ENCODE measurements at places on chromosomes 1 and 21.

GRCh38 chr1:29677028-29678024 lies 441.0 kb downstream of the PTPRU start:
- no peak for DNase-seq

- no peak for DNase-seq
Observed at GRCh38 chr1:75980972-75981897, 49.0 kb upstream of the ASB17 start.

- DNase-seq = no peak
Observed at GRCh38 chr1:165679282-165680036, 18.9 kb downstream of the ALDH9A1 start.

GRCh38 chr1:19495000-19495656 lies 9.8 kb upstream of the CAPZB start:
- no peak for DNase-seq

DNA sequence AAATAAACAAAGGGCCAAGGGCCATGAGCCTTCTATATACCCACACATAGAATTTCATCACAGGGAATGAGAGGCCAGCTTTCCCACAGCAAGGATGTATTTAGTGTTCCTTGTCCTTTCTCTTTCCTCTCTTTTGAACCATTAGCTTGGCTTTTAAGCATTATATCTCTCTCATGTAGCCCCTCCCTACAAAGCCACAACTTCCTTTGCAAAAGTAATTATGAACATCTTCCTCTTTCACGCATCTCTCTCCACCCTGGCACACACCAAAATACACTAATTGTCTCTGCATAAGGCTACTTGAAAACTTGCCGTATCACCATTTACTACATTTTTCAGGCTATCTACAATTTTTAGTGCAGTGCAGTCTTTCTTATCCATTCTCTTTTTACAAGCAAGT lies 1.9 kb upstream of the AK5 start:
- DNase-seq = no peak

- no peak for DNase-seq
Observed at GRCh38 chr1:91924146-91924545, 25.1 kb upstream of the BRDT start.

DNA sequence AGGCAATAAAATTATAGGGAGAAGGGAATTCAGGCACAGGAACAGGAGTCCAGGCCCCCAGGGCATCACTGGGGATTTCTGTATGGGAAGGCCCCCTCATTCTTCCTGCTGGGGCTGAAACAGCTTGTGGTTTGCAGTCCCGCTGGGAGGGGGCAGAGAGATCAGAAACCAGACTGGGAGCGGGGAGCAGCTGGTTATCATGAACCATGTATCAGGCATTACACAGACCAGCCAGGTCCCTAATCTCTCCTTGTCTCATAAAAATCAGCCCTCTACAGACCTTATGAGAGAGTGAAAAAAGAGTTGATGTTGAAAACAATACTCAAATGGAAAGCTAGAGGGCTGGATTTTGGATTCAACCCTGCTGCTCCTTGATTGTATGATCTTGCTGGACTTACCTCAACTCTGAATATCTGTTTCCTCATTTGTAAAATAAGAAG lies 93.4 kb upstream of the F3 start:
- no peak for DNase-seq

DNA sequence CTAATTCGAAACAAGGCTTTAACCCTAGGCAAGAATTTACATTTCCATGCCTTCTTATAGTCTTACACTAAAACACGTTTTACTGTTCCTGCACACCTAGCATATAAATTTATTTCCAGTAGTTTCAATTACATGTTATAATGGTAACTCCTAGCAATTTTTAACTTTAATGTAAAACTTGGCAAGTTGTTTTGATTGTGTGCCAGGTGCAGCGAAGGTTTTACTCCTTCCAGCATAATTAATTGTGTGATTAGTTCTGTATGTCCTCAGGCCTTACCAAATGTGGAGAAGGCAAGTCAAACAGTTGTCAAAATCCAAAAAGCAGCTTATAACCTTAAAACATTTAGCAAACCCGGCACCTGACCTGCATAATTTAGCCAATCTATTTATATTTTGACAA lies 114.8 kb downstream of the KCNK1 start:
- DNase-seq = no peak

DNA sequence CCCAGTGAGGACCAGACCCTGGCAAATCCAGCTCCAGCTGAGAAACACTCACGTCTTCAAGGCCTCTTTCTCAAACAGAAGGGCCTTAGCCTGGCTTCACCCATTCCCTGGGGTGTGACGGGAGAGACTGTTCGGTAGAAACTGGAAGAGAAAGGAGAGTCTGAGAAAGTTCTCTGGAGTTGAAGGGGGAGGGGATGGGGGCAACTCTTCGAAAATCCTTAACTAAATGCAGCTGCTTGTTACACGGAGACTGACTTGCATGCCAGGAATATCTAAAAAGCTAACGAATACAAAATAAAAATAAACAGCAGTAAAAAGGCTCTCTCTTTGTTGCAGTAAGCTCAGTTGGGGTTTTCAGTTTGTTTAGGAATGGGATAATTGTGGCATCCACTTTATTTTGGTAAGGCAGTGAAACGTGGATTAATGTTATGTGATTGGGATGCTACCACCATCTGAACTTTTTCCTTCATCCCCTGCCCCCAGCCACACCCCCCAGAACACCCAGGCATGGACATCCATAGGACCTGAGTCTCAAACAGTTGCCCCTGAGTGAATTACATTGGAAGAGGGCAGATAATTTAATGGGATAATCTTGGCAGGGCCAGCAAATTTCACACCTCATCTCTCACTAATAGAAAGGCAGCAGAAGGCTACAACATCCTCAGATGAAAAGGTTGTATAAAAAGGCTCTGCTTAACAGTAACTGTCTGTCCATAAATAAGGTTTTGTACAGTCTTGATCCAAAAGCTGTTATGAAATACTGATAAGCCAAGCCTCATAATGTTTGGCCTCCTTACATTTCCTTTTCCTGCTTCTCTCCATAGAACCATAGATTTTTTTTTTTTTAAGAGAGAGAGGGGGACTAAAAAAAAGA lies 5.8 kb downstream of the ROR1 start:
- no peak for DNase-seq

DNA sequence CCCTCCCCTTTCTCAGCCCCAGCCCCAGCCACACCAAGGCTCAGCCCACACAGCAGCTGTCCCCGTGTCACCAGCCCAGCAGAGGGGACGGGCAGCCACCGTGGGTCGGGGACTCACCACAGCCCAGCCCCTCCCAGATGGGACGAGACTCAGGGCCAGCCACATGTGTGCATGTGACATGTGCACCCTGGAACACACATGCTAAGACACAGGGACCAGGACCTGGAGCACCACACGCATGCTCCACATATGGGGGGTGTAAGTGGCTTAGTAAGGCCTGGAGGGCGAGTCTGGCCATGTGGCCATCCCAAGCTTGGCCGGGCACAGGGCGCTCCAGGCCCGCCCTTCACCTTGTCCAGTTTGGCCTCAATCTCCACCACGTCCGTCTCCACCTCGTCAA lies 4.0 kb downstream of the ACAP3 start:
- no peak for DNase-seq

- DNase-seq = no peak
Observed at GRCh38 chr1:11770011-11770410, 8.0 kb downstream of the C1orf167 start.

DNA sequence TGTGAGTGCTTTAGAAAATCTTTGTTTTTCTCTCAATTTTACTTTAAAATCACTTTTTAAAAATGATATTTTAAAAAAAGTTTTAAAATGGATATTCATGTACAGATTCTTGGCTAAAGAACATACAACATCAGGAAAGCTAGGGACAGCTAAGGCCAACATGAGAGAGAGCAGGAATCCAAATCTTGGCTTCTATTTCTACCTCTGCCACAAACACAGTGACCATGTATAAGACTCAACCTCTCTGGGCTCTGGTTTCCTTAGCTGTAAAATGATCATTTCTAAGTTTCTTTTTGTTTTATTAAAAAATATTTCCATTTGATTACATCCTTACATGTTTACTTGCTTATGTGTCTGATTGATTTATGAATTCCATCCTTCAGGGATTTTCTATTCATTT lies 1.2 kb downstream of the VCAM1 start:
- no peak for DNase-seq

GRCh38 chr21:16194788-16195537 lies 465.2 kb downstream of the USP25 start:
- DNase-seq = no peak

GRCh38 chr1:235004276-235004675 lies 124.4 kb downstream of the TOMM20 start:
- DNase-seq = no peak

DNA sequence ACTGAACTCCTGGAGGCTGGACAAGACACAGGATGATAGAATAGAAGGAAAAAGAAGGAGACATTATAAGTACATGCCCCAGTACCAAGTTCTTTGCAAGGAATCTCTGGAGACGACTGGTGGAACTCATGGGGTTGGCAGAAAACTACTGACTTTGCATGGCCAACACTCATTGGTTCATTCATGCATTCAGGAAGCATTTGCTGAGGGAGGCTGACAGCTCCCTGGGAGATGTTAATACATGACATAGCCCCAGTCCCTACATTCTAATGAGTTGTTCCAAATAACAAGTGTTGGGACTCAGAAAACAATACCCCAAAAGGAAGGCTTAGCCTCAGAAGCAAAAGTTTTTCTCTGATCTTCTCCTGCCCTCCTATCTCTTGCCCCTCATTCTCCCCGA lies 172.8 kb upstream of the IRF2BP2 start:
- DNase-seq = no peak

DNA sequence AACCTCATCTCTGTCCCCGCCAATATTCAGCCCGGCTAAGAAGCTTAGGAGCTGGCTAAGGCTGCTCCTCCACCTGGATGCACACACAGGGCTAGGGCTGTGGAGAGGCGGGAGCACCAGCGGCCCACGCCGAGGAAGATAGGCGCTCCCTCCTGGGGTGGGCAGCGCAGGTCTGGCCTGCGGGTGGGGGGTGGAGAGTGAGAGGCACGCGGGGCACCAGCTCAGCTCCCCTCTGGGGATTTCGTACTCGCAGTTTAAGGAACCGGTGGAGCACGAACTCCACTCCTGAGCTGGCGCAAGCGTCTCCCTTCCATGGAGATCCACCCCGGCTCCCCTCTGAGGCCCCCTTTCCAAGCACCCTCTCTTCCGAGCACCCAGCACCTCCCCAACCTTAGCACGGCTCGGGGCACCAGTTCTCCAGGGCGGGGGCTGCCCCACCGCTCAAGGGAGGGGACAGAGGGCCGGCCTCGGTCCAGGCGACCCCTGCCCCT lies 433 bp upstream of the KAZN start:
- no peak for DNase-seq

DNA sequence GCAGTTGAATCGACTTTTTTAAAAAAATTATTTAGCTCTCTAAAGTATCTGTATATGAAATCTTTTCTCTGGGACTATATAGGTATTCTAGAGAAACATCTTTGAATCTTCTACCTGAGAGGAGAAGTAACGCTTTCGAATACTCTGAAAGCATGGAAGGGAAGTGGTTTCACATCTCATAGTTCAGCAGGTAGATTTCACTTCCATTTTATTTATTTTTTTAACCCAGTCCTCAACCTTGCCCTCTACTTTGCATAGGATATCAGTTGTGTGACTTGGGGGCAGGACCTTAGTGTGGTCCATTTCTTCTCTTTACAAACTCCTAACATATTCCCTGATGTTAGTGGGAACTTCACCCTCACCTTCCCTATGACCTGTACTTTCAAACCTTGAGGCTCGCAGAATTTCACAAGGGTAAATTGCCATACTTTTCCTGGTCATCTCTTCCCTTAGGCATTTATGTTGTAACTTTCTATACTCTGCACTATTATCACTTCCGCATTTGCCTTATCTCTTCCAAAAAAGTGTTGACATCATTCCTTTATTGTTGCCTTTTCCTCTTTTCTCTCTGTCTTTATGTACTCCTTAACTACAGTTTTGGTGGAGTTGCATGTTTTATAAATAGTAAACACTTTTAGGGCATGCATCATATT lies 1208.5 kb upstream of the ADGRL4 start:
- DNase-seq = no peak

DNA sequence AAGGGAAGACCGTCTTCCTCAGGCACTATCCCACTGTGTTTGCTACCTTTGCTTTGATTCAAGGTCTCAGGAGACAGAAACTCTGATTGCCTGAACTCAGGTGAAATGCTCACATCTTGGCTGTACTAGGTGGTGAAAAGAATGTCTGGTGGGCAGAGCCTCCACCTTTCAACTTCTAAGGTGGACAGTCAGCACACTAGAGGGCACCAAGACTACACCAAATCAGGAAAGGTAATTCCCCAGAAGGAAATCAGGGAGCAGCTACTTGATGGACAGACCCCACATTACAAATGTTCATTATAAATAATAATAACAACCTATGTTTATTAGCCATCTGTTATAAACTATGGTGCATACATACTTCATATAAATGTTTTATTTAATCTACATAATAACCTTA lies 220.9 kb downstream of the ATG4C start:
- DNase-seq = no peak

DNA sequence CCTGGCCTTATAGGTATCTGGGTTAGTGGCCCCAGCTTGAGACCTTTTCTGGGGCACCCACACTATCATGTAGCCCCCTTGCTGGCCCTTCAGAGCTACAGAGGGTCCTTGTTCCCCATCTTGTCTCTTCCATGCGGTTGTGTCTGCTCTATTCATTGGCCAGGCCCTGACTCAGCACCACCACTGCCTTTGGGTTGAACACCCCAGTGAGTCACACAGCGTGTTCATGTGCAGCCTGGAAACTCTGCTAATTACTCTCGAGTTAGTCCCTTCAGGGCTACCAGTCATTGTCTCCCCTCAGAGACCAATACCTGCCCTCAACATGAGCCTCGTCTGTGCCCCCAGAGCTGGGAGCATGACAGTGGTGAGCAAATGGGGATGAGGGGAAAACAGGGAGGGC lies 28.2 kb upstream of the IKBKE start:
- DNase-seq = no peak

DNA sequence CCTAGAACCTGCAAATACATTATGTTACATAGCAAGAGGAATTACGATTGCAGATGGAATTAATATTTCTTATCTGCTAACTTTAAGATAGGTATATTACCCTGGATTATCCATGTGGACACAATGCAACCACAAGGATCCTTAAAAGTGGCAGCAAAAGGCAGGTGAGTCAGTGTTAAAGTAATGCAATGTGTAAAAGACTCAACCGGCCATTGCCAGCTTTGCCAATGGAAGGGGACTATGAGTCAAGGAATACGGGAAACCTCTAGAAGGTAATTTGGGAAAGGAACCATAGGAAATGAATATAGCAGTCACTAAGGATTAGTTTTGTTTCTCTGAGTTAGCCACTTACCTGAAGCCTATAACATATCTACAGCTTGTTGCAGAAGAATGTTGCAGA lies 692.1 kb upstream of the ZP4 start:
- DNase-seq = no peak

DNA sequence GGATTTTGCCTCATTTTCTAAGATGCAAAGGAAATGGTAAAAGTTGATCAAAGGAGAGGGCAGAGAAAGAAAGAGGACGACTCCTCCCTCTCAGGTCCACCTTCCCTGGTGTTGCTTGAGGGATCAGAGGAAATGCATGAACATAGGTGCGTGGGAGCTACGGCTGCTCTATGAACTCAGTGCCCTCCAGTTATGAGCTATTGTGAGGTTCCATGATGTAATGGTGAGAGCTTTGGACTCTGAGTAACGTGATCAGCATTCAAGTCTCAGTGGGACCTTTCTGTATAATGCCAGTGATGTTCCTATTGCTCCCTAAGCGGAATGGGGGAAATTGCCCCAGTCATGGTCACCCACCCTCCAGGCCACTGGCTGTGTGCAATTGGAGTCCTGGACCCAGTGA lies 25.9 kb upstream of the NBPF3 start:
- DNase-seq = no peak

GRCh38 chr1:43974443-43975248 lies at the start of gene ATP6V0B:
TSS of gene ATP6V0B (plus strand) at chr1:43974960. CDS start at chr1:43975041, 81 bp downstream.
- DNase-seq = peak; percentile 90

Data from activated CD8-positive, alpha-beta memory T cell treated with anti-CD3 and anti-CD28 coated beads for 4 hours (primary cell).